Fibroblast of skin of right quadriceps (primary cell): ENCODE measurements at places on chromosomes 16 and 17.

- DNase-seq = peak; percentile 82
Observed at GRCh38 chr17:15185625-15185991, 79.5 kb downstream of the PMP22 start.

DNA sequence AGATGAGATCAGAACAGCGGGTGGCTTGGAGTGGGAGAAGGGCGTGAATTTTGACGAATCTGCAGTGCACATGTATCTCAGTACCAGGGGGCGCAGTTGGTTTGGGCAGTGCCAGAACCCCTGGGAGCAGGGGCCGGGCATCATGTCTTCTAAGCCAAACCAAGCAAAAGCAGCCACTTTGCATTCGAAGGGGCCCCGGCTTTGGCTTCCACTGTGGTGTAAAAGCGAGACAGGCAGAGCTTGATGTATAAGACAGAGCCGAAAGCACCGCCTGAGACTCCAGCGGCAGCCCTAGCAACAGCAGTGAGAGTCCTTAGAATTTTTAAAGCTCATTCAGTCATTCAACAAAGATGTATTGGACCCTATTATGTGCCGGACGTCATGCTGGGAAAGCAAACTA is 3.8 kb upstream of the XYLT1 start:
- no peak for DNase-seq

DNA sequence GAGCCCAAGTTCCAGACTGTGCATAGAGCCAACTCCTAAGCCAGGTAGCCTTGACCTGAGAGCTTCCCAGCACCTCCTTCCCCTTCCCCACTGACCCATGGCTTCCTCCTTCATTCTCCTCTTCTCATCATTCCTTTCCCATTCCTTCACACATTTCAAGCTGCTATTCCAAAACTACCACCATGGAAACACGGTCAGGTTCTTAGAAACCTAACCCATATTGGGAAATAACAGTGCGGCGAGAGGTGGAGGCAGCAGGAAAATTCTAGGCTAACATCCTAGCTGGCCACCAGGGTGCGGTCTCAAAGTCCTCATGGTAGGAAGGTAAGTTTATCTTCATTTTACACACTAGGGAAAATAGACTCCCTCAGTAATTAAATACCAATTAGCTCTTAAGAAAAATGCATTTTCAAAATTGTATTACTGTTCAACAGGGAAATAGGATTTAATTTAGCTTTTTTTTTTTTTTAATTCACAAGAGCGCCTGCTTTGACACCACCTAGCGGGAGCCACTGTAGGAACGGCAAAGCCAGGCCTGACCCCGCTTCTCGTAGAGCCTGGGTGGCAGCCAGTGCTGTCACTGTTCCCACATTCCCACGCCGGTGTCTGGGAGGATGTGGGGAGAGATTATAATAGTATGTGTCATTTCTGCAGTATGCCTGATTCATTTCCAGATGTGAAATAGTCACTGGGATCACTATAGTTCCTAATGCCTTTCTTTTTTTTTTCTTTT is 14.0 kb upstream of the SPHK1 start:
- peak; percentile 98 for DNase-seq

DNA sequence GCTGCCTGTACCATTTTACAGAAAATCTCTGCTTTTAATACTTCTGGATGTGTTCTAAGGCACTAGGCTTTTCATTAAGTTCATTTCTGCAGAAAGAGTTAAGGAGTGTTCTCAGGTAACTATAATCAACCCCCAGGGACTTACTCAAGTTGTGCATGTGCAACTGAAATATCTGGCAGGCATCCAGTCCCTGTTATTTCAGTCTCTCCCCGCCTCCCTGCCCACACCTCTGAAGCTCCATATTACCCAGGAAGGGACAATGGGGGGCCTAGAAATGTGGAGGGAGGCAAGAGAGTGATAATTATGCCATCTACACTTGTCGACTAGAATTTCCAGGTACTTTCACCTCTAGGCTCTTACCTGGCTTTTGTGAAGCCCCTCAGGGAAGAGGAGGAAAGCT is 432.2 kb downstream of the MAF start:
- DNase-seq = no peak

- DNase-seq = no peak
Observed at GRCh38 chr16:88013766-88014251, 62.6 kb downstream of the BANP start.
